Kidney (tissue), 22 donors: ENCODE measurements at places on chromosomes 5 and 9. TPM values are rescaled to one million over a fixed set of nuclear protein-coding genes. Genes with fewer than 3 reads are reported as not detected.

- no peak for DNase-seq
Measured at GRCh38 chr9:86783884-86784283, 163.4 kb downstream of the GAS1 start.

DNA sequence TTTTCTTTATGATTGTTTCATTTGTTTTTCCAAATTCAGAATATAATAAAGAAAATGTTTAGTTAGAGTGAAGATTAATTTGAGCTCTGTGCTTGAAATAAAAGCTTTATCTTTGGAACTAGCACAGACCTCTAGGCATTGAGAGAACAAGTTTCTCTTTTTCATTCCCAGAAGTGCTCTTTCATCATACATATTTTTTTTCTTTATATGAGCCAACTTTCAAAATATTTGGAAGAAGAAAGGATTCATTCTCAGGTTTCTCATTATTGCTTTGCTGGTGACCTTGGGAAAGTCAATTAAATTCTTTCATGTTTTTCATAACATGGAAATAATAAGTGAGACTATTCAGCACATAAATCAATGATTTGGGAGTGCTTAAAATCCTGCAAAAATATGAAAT, 16.8 kb downstream of the CTXN3 start:
- DNase-seq: no peak

- DNase-seq: no peak
Measured at GRCh38 chr5:33363537-33363936, 77.2 kb upstream of the TARS1 start.

PCDHA6 gene
- 3.6 TPM for total RNA-seq

PPP3R2 gene
- not detected for total RNA-seq

PCDHGA7 gene
- total RNA-seq: 4.1 TPM

PTGES gene
- total RNA-seq: 8.9 TPM

GRCh38 chr9:13878241-13878711, 435.7 kb downstream of the NFIB start:
- DNase-seq: no peak

DNA sequence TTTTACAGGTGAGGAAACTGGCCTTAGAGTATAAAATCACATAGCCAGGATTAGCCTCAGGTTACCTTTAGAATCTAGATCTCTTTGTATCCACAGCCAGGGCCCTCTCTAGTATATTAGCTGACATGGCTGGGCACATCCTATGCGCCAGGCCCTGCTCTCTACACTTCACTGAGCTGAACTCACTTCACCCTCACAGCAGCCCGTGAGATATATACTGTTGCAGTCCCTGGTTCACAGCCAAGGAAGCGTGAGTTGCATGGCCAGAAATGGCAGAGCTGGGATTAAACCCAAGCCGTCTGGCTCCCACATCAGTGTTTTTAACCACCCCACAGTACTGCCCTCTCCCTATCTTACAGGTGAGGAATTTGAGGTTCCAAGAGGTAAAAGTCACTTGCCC, 58.4 kb downstream of the DAB2IP start:
- DNase-seq: no peak

FOXD1 gene
- 5.9 TPM for total RNA-seq

DNA sequence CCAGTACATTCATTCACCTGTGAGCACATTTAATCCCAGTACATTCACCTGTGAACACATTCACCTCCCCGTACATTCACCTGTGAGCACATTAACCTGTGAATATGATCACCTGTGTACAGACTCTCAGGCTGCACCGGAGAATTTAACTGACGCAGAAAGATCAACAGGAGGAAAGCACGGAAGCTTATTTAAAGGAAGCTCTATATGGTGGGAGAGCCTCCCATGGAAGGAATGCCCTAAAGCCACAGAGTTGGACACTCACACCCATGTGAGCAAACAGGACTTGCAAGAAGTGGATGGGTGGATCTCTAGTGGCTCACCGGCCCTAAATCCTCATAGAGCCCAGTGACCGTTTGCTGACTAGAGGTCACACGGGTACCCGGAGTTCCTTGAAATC, 38.2 kb downstream of the TRIP13 start:
- no peak for DNase-seq

- DNase-seq: no peak
Measured at GRCh38 chr5:2288968-2289367, 406.2 kb upstream of the IRX4 start.

DNA sequence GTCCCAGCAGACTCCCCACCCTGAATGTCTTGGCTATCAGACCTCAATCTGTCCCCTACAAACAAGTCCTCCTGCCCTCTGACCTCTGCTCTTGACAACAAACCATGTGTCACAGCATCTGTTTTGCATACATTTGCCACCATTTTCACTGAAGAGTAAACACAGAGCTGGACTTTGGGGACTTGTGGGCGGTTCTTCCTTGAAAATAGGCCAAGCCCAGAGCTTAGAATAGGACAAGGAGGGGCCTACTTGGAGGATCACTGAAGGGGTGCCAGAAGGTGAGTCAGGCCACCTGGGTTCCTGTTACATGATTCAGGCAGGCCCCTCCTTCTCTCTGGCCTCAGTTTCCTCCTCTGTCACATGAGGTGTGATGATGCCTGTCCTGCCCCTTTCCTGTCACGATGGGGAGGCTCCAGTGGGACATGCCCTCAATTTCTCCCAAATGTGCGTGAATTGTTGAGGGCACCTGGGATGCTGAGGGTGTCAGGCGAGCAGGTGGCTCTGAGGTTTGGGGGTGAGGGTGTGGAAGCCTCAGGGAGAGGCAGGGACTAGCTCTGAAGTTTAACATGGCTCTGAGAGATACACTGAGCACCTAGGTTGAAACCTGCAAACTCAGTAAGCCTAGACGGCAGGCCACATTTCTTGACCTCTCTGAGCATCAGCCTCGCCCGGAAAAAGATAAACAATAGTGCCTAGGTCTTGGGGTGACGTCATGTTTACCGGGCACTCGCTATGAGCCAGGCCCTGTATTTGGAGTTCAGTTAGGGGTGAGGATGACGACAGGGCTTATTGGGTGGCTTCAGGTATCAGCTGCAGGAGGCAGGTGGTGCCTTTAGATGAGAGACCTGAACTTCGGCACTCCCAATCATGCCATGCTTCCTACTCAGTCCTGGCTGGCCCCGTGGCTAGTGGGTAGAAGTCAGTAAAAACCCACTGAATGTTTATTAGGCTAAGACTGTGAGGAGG, 107.6 kb upstream of the PITX1 start:
- DNase-seq: no peak

DNA sequence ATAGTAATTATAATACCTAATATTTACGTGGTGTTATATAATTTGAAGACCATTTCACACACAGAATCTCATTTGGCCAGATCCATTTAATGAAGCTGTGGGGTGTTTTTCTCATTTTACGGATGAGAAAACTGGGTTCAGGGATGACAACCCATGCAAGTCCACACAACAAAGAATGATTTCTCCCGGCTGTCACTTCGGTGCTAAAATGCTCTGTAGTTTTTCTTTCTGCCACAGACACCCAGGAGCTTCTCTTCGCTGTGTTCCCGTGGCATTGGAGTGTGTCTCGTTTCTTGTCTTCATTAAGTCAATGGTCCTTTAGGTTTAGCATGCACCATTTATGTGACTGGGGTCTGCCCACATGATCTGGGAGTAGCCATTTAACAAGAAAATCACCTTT, 308.5 kb downstream of the ENC1 start:
- DNase-seq: peak; percentile 48

TNC gene
- 254 TPM for total RNA-seq

- DNase-seq: no peak
Measured at GRCh38 chr5:72268753-72269410, 51.2 kb downstream of the MRPS27 start.

THOC3 gene
- total RNA-seq: 25.2 TPM

SEC61B gene
- total RNA-seq: 118 TPM

DNA sequence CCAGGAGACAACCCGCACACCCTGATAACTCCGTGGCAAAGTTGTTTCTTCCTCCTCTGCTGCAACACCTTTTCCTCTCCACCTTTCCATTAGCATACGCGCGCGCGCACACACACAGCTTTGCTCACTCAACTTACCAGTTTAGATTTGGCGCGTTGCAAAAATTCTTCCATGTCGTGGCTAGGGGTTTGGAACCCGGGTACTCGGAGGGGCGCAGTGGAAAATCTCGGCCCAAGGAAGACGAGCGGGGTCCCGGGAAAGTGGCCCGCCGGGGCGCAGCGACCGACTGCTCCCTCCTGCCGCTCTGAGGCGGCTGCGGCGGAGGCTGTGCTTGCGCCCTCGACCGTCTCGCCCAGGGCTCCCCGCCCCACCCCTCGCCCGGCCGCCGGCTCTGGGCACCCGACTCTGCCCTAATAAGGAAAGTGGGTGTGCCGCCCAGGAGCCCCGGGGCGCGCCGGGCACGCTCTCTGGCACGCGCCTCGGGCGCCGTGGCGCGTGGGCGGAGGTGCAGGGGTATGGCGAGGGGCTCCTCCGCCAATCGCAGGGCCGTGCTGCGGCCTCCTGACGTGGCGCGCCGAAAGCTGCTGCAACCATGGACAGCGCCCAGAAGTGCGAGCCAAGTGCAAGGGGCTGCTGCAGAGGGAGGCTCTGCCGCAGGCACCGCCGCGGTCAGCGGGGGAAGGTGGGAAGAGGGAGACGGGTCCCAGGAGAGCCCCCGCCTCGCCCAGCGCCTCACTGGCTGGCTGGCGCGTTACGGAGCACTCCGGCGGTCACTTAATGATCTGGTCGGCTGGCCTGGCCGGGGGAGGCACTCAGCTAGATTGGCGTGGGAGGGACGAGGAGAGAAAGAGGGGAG, at the start of gene PRUNE2:
PRUNE2 (minus strand) TSS at position 324 of the 856 bp plus-strand sequence; CDS start at position 173, 151 bp downstream.
- peak; percentile 96 for DNase-seq

GCNT1 gene
- 8.3 TPM for total RNA-seq

GRIN1 gene
- 0.47 TPM for total RNA-seq

GRCh38 chr5:5387192-5387591, 35.3 kb upstream of the ICE1 start:
- DNase-seq: no peak

RNF180 gene
- total RNA-seq: 23.0 TPM

GRCh38 chr5:40775085-40775845, 19.5 kb upstream of the TTC33 start:
- no peak for DNase-seq

- DNase-seq: no peak
Measured at GRCh38 chr5:67802766-67803165, 412.8 kb upstream of the PIK3R1 start.

GRCh38 chr5:62093976-62094375, 212.0 kb upstream of the KIF2A start:
- peak; percentile 89 for DNase-seq

DNA sequence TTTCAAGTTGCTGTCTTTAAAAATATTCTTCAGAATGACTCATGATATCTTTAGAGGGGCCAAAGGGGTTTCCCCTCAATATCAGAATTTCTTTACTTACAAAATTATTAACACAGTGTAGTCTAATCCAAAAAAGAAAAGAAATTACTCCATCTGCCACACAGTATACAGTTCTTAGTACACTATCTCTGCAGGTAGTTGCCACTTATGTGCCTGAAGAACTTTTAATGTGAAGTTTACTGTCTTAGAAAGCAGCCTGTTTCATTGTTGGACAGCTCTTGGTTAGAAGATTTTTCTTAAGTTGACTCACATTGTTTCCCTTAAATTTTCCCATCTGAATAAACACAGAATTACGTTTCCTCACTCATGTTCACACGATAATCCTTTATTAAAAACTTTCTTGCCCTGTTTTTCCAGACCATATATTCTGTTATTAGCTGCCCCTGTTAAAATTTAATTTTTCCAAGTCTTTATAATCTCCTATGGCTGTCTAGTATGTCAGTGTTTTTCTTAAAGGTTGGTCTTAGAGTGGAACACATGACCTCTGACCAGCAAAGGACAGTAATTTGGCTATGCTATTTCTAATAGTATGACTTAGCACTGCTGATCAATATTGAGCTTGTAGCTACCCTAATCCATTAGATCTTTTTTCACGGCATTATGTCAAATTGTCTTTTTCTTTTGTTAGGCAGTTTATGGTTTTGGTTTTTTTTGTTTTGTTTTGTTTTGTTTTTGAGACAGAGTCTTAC, 21.8 kb upstream of the FKTN start:
- no peak for DNase-seq

CATSPER3 gene
- 1.4 TPM for total RNA-seq

IFNA13 gene
- not detected for total RNA-seq

DNA sequence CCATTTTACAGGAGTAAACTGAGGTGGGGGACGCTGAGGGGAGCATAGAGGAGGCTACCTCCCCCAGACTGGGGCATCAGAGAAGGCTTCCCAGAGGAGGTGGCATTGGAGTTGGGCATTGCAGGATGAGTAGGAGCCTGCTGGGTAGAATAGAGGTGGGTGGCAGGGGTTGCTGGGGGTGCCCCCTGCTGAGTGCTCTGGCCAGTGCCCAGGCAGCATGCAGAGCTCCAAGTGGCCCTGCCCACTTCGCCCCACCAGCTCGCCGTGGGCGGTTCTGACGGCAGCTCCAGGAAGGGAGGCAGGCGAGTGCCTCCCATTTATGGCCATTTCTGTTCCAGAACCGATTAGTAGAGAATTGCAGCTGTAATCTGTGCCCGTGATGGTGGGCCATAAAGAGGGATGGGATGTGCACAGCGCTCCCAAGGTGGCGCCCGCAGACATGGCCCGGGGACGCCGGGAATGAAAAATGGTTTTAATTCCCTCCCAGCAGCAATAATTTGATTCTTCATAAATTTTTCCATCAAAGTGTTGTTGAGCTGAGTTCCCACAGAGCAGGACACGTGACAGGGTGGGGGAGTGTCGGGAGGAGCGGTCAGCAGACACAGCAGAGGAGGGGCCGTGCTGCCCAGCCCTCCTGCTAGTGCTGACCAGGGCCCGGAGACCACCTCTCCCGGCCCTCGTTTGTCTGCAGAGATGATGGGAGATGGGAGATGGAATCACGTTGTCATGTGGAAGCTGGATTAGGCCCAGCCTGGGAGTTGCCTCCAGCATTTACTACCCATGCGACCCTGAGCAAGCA, 75.5 kb downstream of the LMX1B start:
- DNase-seq: no peak

SOX30 gene
- 0.09 TPM for total RNA-seq

AMBP gene
- total RNA-seq: 5.3 TPM

GRCh38 chr5:146048994-146049703, 56.2 kb downstream of the PLAC8L1 start:
- DNase-seq: peak; percentile 84

- DNase-seq: no peak
Measured at GRCh38 chr9:84254972-84255371, 85.6 kb downstream of the SLC28A3 start.

- peak; percentile 93 for DNase-seq
Measured at GRCh38 chr5:5340206-5340729, 82.2 kb upstream of the ICE1 start.

GRCh38 chr9:107548298-107549142, 59.0 kb upstream of the KLF4 start:
- DNase-seq: no peak
